MG63 (cell line): ENCODE measurements at places on chromosomes 12 and 14.

DNA sequence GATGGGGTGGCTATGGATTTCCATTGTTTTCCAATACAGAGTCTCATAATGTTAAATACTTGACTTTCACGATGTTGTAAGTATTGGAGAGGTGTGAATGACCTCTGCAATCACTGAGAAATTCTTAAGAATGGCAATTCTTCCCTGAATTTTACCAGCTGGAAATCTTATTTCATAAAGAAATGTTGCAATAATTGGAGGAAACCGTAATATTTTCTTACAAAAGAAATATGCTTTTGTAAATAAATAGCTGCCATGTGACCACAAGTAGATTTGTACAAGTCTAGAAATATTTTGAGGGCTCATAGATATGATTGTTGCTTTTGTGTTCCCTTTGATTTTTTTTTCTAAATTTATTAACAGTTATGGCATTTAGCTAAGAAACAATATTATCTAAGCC, 308.7 kb upstream of the ATP2B1 start:
- no peak for DNase-seq

DNA sequence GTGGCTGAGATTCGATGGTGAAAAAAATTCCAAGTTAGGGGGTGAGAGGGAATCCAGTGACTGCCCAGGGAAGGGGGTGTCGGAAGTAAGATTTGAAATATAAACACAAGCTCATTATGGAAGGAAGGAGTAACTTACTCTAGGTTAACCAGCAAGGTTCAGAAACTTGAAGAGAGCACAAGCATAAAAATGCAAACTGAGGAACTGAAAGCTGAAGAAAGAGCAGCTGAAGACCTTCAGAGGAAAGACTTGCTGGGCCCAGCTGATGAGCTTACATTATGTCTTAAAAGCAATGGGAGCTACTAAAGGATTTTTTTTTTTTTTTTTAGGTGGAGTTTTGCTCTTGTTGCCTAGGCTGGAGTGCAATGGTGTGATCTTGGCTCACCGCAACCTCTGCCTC, 189.7 kb upstream of the GRIN2B start:
- no peak for DNase-seq

DNA sequence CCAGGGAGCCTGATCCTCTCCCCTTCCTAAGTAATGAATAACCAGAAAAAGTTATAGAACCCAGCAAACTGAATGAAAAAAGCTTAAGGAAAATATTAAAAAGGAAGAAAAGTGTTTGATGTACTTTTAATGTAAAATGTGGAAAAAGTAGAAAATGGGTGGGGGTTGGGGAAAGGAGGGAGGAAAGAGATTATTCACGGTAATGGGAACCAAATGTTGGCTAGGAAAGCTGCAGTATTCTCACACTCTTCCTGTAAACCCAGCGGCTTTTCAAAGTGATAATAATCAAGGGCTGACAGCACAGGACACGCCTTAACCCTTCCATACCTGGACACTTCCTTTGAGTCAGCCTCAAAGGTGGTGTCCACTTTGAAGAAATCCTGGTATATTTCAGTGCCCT, 139.2 kb downstream of the TGFB3 start:
- DNase-seq: no peak

DNA sequence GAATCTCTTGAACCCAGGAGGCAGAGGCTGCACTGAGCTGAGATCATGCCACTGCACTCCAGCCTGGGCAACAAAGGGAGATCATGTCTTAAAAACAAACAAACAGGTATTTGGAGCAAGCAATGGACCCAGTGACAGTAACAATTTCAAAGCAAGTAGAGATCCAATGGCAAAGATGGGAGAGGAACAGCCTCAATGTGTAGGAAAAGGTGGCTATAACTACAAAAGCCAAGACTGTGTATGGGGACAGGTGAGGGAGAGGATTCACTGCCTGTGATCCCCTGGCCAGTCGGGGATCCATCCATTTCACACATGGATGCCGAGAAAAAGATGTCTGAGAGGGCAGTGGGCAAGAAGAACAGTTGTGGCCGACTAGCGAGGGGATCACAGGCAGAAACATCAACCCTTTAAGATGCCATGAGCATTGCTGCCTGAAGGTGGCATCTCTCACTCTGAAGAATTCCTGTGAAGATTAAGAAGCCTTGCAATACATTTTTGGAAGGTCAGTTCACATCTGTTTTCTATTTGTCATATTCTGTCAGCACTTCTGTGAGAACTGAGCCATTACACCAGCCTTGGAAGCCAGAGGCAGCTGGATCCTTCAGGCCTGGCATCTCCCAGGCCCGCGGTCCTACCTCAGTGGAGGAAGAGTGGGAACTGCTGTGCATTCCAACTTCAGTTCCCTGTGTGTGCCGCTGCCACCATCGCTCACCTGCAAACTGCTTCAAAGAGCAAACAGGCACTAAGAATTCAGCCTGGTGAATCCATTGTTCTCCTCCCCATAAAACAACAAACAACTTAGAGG, 54.5 kb upstream of the FRS2 start:
- peak; percentile 68 for DNase-seq

DNA sequence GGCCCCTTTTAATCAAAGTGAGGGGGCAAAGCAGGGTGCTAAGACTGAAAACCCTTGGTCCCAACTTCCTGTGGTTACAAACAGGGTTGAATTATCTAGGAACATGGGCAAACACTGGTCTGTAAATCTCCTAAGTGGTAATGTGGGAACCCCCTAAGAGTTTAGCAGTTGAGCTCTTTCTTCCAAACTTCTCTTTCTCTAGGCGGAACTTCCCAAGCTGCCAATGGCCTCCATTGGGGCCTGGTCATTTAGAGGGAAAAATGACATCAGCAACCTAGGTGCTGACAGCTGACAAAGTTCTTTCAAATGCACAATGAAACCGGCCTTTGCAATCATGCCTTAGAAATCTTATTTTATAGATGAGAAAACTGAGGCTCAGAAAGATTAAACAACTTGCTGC, 17.7 kb downstream of the HEBP1 start:
- no peak for DNase-seq

GRCh38 chr14:24605435-24606190, 3.9 kb downstream of the GZMH start:
- DNase-seq: peak; percentile 21

DNA sequence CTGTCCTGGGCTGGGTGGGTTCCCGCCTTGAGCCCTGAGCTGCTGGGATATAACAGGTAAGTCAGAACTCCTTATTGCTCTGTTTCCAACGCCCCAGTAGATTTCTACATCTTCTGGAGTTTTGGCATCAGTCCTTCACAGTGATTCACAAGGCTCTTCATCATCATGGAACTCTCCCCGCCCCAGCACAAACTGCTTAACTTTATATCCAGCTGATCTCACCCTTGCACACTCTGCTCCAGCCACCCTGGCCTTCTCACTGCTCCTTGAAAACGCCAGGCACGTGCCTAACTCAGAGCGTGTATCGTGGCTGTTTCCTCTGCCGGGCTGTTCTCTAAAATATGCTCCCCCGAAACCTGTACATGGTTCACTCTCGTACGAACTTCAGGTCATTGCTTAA, 264.9 kb downstream of the NOVA1 start:
- peak; percentile 2 for DNase-seq

DNA sequence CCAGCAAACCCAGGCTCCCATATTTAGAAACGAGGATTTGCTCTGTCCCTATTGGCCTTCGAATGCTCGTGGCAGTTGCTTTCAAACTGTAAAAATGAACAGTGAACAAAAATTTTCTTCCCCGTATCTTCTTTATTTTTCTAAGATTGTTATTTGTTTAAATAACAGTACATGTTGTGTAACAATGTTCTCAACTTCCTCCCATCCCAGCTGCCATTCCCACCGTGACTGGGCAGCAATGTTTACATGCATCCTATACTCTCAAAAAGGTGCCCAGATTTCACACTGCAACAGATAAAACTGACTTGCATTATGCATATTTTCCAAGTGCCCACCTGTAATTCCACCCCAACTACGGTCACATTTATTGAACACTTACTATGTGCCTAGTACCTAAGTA, 12.8 kb downstream of the VCPKMT start:
- no peak for DNase-seq

DNA sequence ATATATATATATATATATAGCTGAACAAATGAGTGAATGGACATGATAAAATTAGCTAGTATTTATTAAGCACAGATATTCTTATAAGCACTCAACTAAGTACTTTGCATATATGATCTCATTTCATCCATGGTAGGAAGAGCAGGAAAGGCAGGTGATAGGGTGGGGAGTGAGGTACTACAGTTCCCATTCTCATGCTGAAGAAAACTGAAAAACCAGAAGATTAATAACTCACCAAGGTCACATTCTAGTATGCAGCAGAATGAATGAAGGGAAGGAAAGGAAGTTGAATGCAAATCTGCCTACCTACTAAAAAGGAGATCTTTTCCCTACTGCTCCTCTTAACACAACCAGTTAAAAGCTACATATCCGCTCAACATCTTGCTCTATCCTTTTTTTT, 298.1 kb upstream of the TMPO start:
- DNase-seq: no peak

DNA sequence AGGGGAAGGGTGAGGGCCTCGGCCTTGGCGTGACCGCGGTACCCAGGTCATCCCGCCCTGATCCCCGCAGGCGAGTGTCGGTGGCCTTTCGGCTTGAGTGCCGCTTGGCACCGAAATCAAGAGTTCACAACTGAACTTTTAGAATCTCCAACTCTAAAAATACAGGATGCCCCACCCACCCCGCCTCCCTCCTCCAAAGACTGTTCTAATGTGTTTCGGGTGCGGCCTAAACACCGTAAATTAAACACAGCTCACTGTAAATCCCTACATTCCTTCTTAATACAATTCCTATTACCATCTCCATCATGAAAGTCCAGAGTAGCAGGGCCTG, 11.4 kb downstream of the SCNN1A start:
- DNase-seq: no peak

GRCh38 chr14:77124345-77125280, 17.0 kb downstream of the ZDHHC22 start:
- DNase-seq: peak; percentile 15

DNA sequence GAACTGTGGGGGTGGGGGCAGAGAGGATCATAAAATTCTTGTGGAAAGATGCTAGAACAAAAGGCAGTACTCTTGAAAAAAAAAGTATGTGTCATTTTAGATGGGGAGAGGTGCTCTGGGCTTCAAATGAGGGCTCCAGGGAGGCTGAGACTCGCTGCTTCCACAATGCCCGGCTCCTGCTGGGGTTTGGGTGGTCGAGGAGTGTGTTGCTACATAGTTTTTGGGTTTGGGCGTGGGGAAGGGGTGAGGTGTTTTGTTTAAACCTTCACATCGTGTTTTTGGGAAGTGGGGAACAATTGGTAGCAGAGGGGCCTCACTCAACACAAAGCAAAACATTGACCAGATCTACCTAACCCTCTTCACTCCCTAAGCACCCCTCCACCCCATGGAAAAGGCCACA, 8.1 kb downstream of the ISCA2 start:
- DNase-seq: no peak

GRCh38 chr12:19248929-19249602, 119.5 kb downstream of the PLEKHA5 start:
- no peak for DNase-seq

GRCh38 chr12:132481771-132482745, 7.9 kb upstream of the FBRSL1 start:
- no peak for DNase-seq

GRCh38 chr14:106792543-106792942, 1266.2 kb downstream of the TMEM121 start:
- DNase-seq: no peak

GRCh38 chr12:51661836-51662235, 70.8 kb downstream of the SCN8A start:
- DNase-seq: no peak

DNA sequence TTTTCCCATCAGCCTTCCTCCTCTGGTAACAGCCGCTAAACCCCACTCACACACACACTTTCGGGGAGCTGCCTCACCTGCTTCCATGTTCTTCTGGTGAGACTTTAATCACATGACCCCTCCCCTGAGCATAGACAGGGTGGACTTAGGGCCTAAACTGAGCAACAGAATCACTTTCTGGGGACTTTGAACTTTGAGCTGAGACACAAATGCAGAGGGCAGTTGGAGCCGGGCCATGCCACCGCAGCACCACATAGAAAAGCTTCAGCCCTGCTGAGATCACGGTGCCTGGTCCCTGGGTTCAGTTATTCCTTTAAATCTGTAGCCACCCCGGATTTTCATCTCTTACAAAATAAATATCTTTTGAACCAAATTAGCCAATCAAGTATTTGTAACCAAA, 18.4 kb upstream of the MAP3K9 start:
- no peak for DNase-seq

DNA sequence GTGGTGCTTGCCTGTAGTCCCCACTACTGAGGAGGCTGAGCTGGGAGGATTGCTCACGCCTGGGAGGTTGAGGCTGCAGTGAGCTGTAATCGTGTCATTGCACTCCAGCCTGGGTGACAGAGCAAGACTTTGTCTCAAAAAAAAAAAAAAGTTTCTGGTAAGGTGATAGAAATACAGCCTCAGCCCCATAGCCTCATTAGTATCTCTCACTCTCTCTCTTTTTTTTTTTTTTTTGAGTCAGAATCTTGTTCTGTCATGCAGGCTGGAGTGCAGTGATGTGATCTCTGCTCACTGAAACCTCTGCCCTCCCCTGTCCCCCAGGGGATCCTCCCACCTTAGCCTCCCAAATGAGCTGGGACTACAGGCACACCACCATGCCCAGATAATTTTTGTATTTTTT, 19.2 kb downstream of the MTHFD1 start:
- DNase-seq: no peak

GRCh38 chr12:12564911-12565310, 2.2 kb upstream of the DUSP16 start:
- DNase-seq: no peak

DNA sequence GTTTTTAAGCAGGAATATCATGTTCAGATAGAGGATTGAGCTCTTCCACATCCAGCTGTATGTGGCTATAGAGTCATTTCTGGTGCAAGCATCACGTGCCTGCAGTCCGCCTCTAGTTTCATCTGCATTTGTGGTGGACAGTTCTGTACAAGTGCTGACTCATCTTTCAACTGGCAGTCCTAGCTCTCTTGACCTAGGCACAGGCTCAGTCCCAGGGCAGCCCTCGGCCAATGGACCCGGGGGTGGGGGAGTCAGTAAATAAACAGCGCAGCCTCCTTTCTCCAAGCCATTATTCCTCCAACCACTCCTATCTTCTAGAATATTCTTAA, 41.8 kb upstream of the FRMD6 start:
- DNase-seq: peak; percentile 81

DNA sequence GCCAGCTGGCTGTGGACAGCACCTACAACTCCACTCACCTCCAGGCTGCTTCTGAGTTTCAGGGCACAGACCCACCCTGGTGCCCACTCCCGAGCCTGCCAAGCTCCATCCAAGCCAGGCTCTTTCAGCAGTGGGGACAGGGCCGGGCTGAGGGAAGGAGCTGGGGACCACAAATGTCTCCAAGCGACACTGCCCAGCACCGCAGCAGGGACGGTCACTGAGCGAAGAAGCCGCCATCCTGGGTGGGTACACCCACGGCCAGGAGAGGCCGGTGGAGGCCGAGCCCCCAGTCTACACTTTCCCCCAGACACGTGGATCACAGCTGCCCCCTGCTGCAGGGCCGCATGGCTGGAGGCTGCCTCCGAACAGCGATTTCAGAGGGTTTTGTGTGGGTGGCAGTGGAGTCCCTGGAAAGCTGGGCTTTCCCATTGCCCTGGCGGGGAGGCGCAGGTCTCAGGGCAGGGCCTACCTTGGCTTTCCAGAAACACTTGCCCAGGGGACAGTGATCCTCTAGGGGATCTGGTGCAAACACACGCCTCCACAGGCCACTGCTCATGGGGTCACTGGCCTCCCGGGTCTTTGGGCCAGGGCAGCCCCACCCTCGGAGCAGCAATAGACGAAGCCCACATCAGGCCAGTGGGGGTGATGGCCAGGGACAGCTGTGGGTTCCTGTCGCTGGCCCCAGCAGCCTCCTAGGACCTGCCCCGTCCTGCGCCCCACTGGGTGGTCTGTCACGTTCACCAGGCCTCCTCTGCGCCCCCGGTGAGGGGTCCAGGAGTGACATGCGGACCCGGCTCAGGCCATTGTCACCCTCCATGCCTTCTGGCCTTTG, 1.2 kb upstream of the GPR132 start:
- no peak for DNase-seq
